Activated T-cell treated with anti-CD3 and anti-CD28 coated beads, Interleukin-2, amount 50 U/mL, for 1 hour (primary cell): ENCODE measurements at places on chromosomes 4 and X.

DNA sequence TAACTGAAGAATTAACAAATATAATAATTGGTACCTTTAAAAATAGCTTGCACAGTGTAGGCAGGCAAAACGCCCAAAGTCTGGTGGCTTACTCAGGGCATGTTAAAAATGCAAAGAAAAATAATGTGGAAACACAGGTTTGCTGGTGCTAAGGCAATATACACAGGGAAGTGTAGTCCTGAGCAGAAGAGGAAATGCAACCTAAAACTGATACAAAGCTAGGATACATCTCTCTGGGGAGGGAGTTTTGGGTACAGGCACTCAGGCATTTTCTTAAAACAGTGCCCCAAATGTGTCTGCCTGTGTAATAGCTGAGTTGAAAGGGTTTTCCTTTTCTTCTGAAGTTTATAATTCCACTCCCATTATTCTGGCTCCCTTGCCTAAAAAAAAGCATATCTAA is 47.4 kb downstream of the TMPRSS11E start:
- DNase-seq: no peak

GRCh38 chr4:26272654-26273615 is 47.9 kb upstream of the RBPJ start:
- no peak for DNase-seq

- DNase-seq: no peak
Observed at GRCh38 chr4:145808021-145808650, 128.2 kb downstream of the C4orf51 start.

- DNase-seq: no peak
Observed at GRCh38 chr4:88040707-88041106, 33.3 kb downstream of the PKD2 start.

DNA sequence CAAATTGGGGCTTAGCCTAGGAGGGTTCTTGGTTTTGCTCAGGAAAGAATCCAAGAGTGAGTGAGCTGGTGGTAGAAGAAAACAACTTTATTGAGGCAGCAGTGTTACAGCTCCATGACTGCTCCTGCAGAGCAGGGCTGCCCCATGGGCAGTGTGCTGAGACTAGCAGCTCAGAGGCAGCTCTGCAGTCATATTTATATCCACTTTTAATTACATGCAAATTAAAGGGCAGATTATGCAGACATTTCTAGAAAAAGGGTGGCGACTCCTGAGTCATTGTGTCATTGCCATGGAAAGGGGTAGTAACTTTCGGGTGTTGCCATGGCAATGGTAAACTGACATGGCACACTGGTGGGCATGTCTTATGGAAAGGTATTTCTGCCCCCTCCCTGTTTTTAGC is 202.2 kb downstream of the CLCN4 start:
- no peak for DNase-seq

DNA sequence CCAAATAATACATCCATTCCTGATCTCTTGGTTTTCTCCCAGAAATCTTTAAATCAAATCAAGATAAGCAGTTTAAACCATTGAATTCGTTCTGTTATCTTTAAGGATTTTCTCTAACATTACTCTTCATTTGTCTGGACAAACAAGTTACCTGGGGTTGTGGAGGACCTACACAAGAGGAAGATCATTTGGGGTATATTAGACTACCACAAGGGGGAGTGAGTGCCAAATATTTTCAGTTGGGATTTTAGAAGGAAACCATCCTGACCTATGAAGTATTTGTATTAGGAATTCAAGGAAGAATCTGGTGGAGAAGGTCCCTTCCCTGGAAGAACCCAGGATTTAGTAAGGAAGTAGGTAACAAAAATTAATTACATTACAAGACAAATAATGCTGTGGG is 12.0 kb upstream of the DCHS2 start:
- DNase-seq: no peak

DNA sequence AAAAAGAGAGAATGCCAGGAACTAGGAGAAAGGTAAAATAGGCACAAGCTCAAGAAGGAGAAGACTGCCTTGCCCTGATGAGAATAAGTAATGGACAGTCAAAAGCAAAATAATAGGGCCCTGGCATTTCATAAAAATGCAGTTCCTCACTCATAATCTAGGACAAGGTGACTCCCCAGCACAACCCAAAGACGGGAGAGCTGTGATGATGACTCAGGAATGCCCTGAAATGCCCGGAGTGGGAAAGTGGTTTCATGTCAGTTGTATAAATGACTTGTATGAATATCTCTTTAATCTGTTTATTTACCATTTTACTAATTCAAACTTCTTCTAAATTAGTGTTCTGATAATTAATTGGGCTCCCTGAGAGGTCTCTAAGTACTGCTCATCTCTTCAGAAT is 28.8 kb upstream of the SETD7 start:
- no peak for DNase-seq

GRCh38 chr4:184267673-184268583 is 50.3 kb upstream of the ENPP6 start:
- DNase-seq: peak; percentile 61

GRCh38 chrX:110847334-110847733 is 51.7 kb upstream of the CHRDL1 start:
- no peak for DNase-seq

DNA sequence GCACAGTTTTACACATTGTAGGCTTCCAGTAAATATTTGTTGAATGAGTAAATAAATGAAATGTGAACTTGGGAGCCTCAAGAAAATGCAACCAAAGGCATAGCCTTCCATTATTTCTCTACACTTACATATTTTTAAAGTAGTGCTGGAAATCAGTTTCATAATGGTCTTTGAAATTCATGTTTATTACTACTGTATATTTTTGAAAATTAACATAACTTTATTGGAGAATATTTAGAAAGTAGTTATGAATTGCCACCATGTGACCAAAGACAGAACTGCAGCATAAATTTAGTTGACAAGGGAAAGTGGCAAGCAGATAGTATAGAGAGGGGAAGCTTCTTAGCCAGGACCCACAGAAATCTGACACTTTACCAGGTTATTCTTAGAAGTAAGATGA is 6.4 kb downstream of the TCEAL8 start:
- DNase-seq: no peak

DNA sequence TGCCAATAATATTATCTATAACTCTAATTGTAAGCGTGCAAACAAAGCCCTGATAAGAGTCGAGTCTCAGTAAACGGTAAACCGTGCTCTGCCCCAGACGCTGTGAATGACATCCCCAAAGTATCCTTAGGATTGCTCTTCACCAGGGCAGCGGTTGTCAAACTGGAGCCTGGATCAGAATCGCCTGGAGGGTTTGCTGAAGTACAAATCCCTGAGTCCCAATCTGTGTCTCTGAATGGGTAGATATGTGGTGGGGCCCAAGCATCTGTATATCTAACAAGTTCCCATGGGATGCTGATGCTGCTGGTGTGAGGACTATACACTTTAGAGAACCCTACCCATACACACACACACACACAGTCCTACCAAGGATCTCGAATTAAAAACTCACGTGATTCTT is 813 bp upstream of the APBB2 start:
- no peak for DNase-seq

GRCh38 chr4:3823496-3824341 is 57.5 kb downstream of the ADRA2C start:
- no peak for DNase-seq

GRCh38 chr4:3284734-3285557 is 7.9 kb upstream of the RGS12 start:
- no peak for DNase-seq

GRCh38 chr4:16530688-16531635 is 304.7 kb upstream of the TAPT1 start:
- DNase-seq: no peak

GRCh38 chr4:19309378-19309777 is 942.3 kb upstream of the SLIT2 start:
- DNase-seq: no peak

DNA sequence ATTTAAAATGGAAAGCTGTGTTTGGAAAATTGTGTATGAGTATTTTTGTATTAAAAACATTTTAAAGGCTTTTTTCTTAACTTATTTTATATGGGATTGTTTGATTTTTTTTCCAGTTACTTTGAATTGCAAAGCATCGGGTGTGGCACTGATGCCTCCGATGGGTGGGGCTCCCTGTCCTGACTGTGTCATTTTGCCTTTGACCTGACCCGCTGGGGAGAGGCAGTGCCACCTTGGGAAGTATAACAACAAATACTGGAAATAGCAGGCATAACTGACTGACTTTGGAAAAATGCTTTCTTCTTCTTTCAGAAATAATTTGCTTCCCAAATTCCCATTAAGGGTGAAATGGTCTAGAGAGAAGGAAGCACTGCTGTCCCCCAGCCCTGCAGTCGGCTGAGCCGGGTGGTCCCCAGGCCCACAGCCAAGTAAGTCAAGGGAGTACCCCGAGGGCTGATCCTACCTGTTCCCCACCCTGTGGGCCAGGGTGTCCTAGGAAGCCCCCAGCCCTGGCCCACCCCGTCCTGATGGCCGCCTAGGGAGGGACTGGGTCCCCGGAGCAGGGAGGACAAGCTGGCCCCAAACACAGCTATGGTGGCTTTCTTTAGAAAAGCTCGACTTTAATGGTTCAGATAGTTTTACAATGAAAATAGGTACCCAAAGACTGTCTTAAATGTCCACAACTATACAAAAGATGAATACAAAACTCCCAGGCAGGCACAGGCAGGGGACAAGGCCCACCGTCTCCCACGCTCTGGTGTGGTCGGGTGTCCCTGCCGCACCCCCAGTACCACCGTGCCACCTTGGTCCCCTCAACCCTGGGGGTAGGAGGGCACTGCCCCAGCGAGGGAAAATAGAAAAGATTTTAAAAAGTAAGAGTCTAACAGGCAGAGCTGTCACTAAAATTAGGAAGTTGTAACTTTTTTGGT is 26.4 kb downstream of the NELFA start:
- DNase-seq: no peak

GRCh38 chr4:184460499-184461285 is 13.7 kb downstream of the IRF2 start:
- DNase-seq: no peak

DNA sequence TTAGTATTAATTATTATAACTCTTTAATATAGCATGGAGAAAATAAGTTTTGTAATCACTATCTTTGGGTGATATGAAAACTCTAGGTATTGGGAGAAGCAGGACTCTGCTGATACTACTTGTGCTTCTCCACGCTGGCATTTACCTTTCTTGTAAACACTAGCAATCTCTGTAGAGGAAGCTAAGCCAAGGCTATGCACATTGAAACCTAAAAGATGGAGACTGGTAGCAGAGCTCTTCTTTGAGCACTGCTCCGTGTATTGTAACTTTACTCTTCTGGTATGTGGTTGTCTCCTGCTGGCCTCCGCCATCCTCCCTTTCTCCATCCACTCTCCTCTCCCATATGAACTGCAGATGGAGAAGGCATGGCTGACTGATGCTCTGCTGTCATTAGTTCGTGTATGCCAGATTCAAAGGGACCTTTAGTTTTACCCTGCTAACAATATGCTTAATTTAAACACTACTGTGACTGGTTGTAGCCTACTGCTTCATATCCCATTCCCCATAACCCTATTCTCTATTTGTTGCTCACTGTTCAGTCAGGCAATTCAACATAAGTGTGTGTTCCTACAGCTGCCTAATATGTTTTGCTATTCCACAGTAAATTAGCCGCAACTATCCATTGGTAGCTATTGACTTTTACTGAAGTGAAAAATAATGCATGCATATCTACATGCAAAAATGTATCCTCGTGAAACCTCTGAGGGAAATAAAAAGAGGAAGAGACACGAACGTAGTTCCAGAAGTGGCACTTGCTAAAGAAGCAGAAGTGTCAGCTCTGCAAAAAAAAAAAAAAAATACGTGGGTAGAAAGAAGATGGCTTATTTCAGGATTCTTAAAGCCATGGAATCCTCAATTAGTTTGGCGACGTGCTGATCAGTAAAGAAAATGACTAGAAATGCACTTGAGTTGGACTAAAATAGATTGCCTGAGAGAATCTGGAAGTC is 55.6 kb upstream of the CCSER1 start:
- no peak for DNase-seq

DNA sequence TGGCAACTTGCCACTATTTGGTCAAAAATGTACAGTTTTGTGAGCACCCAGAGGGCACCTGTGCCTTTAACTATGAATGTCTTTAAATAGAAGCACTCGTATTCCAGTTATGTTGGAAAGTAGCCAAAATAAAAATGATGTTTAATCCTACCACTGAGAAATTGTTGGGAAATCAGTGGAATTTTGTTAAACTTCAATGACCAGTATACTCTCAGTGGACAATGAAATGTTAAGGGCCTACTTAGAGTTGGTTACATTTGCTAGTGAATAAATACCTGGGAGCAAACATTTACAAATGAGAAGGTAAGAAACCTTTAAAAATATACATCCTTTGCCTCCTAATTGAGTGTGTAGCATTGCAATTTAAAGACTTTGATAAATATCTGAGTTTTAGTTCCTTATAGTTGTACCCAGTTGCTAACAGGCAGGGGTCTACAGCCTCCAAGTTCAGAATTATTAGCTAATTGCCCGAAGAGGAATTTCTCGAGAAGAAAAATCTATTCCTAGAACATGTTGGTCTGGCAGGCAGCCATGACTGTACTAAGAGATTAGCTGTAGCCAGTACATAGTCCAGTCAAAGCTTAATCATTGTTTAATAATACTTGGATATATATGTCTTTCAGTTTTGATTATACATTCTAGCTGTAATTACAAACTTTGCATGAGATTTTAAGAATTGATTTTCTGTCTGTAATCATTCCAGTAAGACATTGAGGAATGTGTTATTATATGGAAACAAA is 93.2 kb downstream of the IL1RAPL2 start:
- no peak for DNase-seq

DNA sequence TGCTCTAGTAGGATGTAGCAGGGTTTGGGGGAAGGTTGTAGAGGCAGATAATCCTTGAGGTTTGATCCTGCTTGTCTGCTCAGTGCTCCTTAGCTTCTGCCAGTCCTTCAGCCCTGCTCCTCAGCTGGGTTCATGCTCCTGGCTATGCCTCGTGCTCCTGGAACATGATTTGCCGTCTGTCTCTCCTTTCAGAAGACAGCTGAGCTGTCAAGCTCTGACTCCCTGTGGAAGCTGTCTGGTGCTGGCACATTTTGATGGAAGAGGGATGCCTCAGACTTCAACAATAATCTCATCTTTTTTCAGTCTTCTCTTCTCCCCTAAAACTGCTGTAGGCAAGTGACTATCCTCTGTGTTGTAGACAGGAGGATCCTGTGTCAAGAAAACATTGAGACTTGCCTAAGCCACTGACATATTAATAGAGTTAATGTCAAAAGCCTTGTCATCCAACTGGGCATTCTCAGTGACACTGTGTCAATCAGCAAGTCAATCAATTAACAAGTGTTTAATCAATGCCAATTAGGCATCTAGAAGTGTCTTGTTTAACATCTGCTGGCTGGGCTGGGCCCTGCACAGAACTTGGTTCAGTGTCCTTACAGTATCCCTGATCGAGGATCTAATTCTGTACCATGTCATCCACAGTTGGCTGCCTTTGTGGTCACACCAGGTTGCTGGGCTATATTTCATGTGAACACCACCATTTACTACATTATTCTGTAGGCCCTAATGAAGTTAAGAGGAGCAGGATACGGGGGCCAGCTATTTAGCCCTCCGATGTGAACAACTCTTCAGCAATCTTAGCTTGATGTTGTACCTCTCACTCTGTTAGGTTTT is 96.7 kb downstream of the SYNPO2 start:
- DNase-seq: no peak

GRCh38 chr4:123068081-123068480 is 145.7 kb upstream of the NUDT6 start:
- no peak for DNase-seq

- no peak for DNase-seq
Observed at GRCh38 chrX:129787336-129788055, 7.7 kb downstream of the SASH3 start.
